ENCODE measurements at places on chromosomes 3 and 15.

- DNase-seq: no peak
These were observed 62.4 kb downstream of the IFT57 start for GRCh38 chr3:108159865-108160264.

DNA sequence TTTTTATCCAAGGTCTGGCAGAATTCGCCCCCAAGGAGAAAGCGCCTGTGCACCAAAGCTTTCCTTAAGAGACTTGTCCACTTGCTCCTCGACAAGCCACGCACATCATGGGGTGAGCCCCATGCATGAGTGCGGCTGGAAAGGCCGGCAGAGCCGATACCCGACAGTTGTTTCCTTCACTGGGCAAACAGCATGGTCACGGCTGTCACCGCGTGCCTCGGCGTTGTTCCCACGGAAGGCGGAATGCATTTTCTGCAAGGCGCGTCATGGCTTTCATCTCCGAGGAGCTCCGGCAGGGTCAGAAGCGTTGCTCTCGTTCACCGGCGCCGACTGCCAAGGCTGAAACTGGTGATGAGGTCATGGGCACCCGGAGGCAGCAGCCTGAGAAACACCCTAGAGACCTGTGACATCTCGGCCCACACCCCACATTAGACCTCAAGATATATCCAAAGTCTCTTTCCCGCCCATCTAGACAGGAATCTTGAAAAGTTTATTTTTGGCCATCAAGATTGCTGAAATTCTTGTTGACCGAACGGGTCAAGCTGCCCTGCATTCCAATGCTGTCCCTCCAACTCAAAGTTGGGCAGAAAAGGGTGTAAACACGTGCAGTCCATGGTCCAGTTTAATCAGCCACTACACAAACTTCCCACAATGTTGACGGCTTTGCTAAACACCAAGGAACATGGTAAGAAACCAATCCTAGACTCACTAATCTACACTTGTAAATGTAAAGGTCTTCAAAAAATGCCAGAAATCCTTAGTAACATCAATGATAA lies 604 bp upstream of the TJP1 start:
- no peak for DNase-seq

GRCh38 chr15:89615135-89615534 lies 39.9 kb downstream of the TICRR start:
- DNase-seq: no peak

DNA sequence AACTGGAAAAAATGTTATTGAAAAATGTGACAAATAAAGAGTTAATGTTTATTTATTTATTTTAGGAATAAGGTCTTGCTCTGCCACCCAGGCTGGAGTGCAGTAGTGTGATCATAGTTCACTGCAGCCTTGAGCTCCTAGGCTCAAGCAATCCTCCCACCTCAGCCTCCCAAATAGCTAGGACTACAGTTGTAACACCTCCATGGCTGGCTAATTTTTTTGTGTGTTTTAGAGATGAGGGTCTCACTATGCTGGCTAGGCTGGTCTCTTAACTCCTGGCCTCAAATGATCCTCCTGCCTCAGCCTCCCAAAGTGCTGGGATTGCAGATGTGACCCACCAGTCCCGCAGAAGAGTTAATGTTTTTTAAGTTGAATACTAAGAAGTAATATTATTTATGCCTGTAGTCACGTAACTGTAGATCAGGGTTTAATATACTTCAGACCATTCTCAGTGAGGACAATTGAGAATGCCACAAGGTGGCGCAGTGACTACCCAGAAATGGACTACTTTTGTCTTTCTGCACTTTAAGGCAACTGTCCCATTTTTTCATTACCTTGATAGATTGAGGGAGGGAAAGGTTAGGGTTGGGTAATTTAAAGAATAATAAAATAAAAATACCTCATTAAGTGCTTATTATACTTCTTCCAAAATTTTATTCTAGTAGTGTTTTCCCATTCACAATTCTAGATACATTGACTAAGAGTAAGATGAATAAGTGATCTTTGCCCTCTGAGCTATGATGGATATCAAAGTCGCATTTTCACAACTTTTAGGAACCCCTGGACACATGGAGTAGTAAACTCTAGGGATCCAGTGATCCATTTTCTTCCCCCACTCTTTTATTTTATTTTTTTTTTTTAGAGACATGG lies 6.0 kb downstream of the MUC13 start:
- peak; percentile 57 for DNase-seq

DNA sequence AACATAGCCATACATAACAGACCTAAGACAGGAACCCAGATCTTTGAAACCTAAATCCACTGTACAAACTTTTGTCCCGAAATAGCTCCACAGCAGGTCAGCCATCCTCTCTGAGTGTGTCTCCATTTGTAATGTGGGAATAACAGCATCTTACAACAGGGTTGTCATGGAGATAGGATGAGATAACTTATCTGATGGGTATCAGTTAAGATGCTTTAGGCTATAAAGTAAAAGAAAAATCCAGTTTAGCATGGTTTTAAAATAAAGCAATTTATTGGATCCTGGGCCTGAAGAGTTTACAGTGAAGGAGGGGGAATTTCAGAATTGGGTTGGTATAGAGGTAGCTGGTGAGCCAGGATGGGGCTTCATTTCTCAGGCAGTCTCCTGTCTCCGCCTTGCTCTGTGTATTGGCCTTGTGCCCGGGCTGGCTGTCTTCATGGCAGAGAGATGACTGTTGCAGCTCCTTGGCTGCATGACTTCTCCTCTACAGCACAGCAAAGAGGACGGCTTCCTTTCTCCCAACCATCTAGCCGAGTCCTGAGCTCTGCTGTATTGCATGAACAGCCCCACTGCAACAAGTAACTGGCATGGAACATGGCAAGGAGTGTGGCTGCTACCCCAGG lies 131.9 kb upstream of the PROK2 start:
- DNase-seq: no peak

- no peak for DNase-seq
These were observed 193.6 kb downstream of the CLSTN2 start for GRCh38 chr3:140128631-140129030.

DNA sequence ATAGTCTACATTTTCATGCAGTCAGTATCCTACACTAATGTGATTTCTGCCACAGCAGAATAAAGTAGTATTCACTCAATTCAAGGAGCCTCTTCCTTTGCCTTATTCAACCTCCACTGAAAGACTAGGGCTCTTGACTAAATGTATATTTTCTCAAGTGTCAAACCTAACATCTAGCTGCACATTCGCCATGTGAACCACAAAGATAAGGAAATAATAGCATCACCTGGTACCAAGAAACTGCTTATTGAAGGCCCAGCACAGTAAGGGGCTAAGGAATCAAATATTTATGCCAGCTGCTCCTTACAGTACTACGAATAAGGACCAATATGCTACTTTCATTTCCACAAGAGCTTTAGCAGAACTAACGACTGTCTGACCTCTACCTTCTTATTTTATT lies 1.3 kb downstream of the SRP14 start:
- DNase-seq: no peak

DNA sequence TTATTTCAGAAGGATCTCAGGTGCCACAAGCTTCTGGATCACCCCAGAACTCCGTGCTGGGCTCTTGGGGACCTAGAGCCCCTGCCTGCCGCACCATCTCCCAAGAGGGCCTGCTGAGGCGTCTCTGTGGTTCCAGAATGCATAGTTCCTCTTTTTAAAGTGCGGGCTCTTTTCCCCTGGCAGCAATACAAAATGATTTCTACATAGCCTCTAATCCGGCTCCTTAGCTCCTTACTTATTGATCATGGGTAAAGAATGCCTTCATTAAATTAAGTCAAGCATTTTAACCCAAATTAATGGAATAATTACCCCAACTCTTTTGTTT lies 121.9 kb downstream of the ATP10A start:
- no peak for DNase-seq

- peak; percentile 67 for DNase-seq
These were observed 118.7 kb downstream of the RPL22L1 start for GRCh38 chr3:170751083-170751898.

GRCh38 chr15:53320816-53321215 lies 438.6 kb downstream of the WDR72 start:
- no peak for DNase-seq

DNA sequence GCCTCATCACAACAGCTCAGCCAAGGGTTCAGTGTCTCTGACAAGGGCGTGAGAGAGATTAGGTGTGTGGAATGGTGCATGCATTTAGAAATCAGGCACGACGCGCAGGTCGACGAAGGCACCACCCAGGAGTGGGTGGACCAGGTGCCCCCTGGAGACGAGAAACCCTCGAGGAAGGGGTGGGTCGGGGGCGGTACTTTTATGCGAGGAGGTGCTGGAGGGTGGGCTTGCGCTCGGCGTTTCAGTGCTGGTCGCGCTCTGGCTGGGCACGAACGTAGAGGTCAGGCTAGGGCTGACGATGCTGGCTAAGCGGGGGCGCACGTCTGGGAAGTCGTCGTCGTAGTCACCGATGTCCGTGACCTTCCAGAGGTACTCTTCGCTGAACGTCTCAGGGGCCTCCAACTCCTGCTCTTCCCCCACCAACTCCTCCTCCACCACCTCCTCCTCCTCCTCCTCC lies 393 bp downstream of the ERICH6 start:
- DNase-seq: no peak

DNA sequence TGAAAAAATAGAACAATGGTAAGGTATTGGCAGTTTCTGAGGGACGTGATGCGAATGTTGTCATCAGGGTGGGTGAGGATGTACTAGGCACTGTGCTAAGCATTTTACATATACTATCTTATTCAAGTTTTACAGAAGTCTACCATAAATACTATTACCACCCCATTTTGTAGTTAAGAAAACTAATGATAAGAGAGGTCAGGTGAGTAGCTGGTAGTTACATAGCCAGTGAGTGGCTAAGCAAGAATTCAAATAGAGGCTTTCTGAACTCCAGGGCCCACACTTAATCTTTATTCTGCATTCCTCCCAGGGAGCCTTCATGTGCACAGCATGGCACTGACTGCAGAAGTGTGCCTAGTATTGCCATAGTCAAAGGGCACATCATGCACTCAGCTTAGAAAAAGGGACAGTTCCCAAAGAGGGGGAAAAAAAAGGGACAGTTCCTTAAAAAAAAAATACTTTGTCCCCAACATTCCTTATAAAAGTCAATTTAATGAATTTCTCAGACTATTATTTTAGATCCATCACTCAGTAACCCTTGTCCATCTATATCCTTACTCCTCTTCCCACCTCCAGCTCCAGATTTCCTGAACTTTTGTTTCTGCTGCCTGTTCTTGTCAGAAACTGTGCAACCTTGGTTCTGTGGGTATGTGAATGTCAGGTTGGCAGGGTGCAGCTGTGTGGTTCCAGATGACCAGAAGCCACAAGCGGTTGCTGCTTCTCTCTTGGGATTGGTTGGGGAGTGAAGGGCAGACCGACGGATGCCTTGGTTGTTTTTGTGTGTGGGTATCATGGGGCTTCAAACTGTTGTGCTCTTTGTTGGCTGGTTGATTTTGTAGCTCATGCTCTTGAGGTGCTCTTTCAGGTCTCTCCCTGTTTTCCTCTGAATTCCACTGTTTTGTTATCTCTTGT lies 8.3 kb downstream of the MAPKBP1 start:
- no peak for DNase-seq

- no peak for DNase-seq
These were observed 9.8 kb upstream of the ETV5 start for GRCh38 chr3:186118692-186119091.

GRCh38 chr3:36362973-36363372 lies 17.3 kb upstream of the STAC start:
- no peak for DNase-seq

DNA sequence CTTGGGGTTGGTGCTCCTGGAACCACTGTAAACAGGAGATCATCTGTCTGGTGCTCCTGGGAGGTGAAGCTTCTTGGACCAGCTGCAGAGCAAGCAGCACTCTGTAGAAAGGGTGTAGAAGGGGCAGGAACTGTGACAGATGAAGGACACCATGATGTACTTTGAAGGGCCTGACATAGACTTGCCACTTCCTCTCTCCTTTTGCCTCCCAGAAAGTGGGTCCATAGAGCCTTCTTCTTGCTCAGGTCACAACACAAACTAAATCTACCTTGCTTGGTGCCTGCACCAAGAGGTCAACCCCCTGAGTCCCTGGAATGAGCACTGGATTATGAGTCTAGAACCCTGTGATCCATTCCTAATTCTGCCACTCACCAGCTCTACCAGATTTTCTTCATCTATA lies 176.1 kb upstream of the HES1 start:
- no peak for DNase-seq

DNA sequence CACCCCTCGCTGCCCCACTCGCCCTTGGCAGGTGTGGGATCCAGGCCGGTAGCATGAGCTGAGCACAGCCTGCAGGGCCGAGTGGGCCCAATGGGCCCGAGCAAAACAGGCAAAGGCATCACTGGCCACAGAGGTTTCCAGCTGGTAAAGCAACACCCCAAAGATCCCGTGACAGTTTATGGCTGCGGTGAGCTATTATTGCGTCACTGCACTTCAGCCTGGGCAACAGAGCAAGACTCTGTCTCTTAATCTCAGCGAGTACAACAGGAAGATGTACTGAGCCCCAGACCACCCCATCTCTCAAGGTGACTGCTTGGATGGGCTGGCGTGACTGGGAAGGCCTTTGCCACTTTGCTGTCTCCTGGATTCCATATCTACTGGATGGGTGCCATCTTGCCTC lies 4.3 kb downstream of the JMJD7 start:
- no peak for DNase-seq
